ENCODE measurements at places on chromosomes 6 and 20. TPM values are rescaled to one million over a fixed set of nuclear protein-coding genes. Genes with fewer than 3 reads are reported as not detected.

DNA sequence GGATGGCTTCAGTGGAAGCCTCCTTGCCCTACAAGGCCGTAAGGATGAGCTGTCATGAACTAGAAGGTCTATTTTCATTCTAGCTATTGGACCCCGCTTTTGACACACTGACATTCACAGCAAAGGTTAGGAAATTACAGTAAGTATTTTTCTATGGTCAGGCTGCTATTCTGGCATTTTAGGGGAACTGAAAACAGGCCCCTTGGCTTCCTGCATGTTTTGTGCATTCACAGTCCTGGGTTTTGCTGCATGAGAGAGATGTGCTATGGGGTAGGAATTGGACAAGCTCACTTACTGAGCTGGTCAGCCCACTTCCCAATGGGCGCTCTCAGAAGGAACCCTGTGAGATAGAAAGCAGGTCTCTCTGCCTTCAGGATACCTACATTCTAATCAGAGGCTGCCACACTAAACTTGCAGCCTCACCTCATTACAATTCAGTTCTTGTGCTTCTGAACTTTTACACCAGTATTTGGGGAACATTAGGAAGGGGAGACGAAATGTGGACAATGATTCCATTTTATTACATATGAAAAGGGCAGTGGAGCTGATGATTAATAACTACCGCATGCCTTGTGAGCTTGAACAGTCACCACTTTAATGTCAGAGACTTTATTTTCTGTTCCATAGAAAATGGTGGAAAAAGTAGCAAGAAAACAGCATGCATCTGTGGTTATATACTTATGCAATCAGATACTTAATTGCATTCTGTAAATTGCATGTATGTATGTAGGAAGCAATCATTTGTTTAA lies 86.6 kb upstream of the TAB2 start:
- no peaks in the 10 kb centered on the region for H3K27me3 ChIP-seq
- no peaks in the 10 kb centered on the region for H3K36me3 ChIP-seq
- no peak overlapping the region for H3K4me3 ChIP-seq
- DNase-seq: no peak
- H3K4me1 ChIP-seq: peaks cover 46% of the 10 kb centered on the region

DNA sequence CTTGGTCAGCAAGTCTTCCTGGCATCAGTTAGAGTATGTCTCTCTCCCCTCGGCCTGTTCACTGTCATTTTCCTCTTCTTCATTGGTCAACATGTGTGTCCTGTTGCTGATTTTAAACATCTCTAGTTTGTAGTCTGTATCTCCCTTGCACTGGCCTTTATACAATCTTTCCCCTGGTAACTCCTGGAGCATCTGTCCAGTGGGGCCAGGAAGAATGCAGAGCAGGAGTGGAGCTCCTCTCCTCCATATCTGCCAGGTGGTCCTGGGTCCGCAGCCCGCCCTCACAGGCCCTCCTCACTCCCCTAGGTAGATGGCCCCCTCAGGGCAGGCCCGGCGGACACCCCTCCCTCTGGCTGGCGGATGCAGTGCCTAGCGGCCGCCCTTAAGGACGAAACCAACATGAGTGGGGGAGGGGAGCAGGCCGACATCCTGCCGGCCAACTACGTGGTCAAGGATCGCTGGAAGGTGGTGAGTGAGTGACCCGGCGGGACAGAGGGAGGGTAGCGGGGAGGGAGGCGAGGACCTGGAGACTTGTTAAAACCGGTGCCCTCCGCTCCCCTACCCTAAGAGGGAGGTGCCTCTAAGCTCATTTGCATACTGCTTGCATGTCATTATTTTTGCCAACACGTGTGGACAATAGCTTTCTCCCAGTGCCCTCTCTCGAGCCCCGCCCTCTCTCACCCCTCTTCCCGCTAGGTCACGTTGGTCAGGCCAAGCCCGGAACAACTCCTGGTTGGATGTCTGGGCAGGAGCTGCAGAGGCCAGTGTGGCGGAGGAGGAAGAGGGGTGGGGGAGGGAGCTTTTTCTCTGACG lies 3.2 kb downstream of the TTBK1 start:
- H3K27me3 ChIP-seq: peaks cover 30% of the 10 kb centered on the region
- 0 out of 2 replicates have a peak, but pooled peaks cover 7% of the 10 kb centered on the region for H3K4me1 ChIP-seq
- H3K36me3 ChIP-seq: no peaks in the 10 kb centered on the region

DNA sequence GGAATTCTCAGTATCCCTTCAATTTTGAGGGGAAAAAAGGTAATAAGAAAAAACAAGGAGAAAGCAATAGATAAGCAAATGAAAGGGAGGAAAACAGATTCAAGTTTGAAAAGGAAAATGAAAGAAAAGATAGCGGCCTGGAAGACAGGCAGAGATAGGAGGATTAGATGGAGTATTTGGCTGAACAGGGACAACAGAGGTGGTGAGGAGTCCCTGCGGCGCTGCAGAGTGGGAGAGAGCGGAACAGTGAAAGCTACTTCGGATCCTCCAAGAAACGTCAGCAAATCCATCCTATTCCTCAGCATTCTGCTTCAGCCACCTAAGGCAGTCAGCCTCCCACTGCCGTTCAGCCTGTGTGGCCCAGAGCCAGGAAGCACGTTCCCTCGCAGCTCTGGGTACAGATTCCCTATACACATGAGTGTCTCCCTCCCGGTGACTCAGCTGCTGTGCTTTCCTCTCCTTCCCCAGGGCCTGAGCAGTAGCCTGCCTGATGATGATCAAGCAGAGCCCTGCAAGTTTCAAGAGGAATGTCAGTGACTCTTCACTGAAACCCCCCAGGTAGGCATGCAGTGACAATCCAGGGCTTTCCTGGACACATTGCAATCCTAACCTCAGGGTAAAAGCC lies 43.4 kb upstream of the CDYL start:
- H3K4me3 ChIP-seq: 0 out of 2 replicates have a peak overlapping the region, but pooled peaks have one; percentile 16
- peaks cover 23% of the 10 kb centered on the region for H3K4me1 ChIP-seq
- peak overlapping the region; percentile 60 for H3K27ac ChIP-seq
- no peaks in the 10 kb centered on the region for H3K36me3 ChIP-seq
- peak; percentile 93 for DNase-seq

C4B gene
- 0.52 TPM for total RNA-seq

EBF4 gene
- total RNA-seq: 1.8 TPM

SNAP25 gene
- total RNA-seq: not detected

GRCh38 chr6:3418496-3419060 lies 38.3 kb downstream of the SLC22A23 start:
- H3K36me3 ChIP-seq: no peaks in the 10 kb centered on the region
- no peak overlapping the region for H3K4me3 ChIP-seq
- H3K4me1 ChIP-seq: peaks cover 49% of the 10 kb centered on the region
- DNase-seq: peak; percentile 64
- no peaks in the 10 kb centered on the region for H3K27me3 ChIP-seq

SLC22A7 gene
- not detected for total RNA-seq
